ENCODE measurements at places on chromosomes 3 and 15.

- peak; percentile 28 for DNase-seq
Observed at GRCh38 chr3:17741621-17742101, 770 bp downstream of the TBC1D5 start.

GRCh38 chr15:31440754-31441311, 114.2 kb downstream of the KLF13 start:
- DNase-seq, result no peak

DNA sequence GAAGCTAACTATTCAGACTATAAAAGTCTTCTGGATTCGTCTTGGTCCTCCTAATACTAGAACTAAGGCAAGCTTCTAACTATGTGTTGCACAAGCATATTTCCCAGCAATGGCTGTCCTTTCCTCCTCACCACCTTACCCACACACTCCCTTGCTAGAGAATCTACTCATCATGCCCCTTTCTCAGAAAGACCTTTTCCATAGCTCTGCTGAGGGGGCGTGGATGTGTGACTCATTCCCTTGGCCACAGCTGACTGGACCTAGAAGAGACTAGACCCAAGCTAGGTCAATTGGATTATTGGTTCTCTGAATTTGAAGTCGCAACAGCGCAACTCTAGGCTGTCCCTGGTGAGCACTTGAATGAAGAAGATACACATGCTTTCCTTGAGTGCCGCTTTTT, 47.1 kb downstream of the ERC2 start:
- DNase-seq, result no peak

GRCh38 chr15:100880139-100880896, 687 bp downstream of the ALDH1A3 start:
- no peak for DNase-seq

DNA sequence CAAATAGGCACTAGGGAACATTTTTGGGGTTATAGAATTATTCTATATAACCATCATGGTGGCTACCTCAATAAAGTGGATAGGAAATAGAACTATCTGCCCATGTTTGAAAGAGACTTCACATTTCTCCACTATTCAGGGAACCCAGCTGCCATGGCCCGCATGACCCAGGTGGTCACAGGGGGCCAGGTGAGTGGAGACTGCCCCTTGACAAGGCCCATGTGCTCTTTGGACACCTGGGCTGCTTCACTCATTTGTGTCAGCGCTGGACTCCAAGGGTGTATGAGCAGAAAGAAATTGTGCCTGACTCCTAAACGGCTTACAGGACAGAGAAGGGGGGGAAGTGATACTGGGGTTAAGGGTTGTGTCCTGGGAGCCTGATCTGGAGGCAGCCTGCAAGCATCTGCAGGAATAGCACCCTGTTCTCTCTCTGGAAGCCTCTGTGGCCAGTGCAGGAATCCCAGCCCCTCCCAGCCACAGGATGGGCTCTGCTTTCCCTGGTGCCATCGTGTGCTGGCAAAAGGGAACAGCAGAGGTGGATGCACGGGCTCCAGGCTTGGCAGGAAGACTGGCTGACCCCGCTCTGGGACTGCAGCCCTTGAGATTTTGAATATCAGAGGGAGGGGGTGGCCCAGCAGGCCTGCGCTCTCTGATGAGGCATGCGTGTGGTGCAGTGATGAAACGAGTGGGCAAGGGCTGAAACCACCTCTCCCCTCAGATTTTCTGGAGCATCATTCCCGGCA, 9.1 kb upstream of the C3orf22 start:
- DNase-seq, result no peak

Data from hematopoietic multipotent progenitor cell treated with erythropoietin and hydrocortisone succinate and interleukin-3 and kit ligand, for 17 days (in vitro differentiated cells).